ENCODE measurements at places on chromosomes 1 and 21. TPM values are rescaled to one million over a fixed set of nuclear protein-coding genes. Genes with fewer than 3 reads are reported as not detected.

- no peak for DNase-seq
Measured at GRCh38 chr1:184362876-184363275, 24.0 kb upstream of the C1orf21 start.

The CAPZA1 gene
- total RNA-seq = 157 TPM

The CHI3L1 gene
- total RNA-seq = 5.7 TPM

GRCh38 chr1:58893257-58893869 lies 109.5 kb upstream of the JUN start:
- DNase-seq = no peak
